ENCODE measurements at places on chromosomes 7 and 10.

- peaks cover 3% of the 10 kb centered on the region for H3K4me1 ChIP-seq
- H3K27ac ChIP-seq = peak overlapping the region; percentile 53
- no peaks in the 10 kb centered on the region for H3K36me3 ChIP-seq
- no peaks in the 10 kb centered on the region for H3K27me3 ChIP-seq
- H3K4me3 ChIP-seq = no peak overlapping the region
Measured at GRCh38 chr7:13742126-13742525, 247.3 kb downstream of the ETV1 start.

GRCh38 chr10:127579640-127580039 lies 30.5 kb downstream of the NPS start:
- DNase-seq = no peak
- H3K27ac ChIP-seq = no peak overlapping the region
- H3K4me3 ChIP-seq = no peak overlapping the region

DNA sequence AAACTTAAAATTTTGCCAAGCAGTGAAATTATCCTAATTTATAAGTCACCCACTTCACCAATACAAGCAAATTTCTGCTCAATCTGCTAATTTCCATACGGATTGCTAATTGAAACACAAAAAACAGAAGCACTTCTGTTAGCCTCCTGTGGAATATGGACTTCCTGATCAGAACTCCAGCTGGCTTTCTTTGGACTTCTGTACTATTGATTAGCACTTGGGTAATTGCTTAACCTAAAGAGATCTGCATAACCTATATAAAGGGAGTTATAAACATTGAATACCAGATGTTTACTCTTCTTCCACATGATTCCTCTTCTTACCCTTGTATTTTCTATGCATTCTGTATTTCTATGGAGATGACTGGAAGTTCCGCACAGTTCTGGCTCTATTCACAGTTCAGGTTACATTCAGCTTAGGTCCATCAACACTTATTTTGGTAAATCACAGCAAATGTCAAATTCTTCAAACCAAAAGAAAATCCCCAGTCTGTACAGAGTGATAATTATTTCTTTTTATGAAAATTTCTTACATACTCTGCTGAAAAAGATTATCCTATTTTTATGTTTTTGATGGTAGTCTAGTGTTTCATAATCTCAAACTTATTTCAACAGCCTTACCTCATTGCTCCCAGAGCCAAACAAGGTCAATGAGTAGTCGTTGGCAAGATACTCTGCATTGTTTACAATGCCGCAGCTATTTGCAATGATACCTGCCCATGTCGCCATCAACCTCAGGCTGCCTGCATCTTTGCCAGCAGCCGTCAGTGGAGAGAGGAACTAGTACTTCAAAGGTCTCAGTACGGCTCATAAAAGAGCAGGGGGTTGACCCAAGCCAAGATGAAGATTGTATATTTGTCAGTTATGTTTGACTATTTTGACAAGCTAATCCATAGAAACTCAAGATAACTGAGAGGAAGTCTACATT lies 225.6 kb downstream of the AHR start:
- peak overlapping the region; percentile 59 for H3K27ac ChIP-seq
- no peaks in the 10 kb centered on the region for H3K27me3 ChIP-seq
- DNase-seq = no peak
- H3K4me1 ChIP-seq = peaks cover 16% of the 10 kb centered on the region
- no peak overlapping the region for H3K4me3 ChIP-seq

GRCh38 chr10:24726626-24727025 lies 2.9 kb upstream of the ARHGAP21 start:
- no peak overlapping the region for H3K27ac ChIP-seq
- DNase-seq = no peak
- peaks cover 6% of the 10 kb centered on the region for H3K4me1 ChIP-seq

DNA sequence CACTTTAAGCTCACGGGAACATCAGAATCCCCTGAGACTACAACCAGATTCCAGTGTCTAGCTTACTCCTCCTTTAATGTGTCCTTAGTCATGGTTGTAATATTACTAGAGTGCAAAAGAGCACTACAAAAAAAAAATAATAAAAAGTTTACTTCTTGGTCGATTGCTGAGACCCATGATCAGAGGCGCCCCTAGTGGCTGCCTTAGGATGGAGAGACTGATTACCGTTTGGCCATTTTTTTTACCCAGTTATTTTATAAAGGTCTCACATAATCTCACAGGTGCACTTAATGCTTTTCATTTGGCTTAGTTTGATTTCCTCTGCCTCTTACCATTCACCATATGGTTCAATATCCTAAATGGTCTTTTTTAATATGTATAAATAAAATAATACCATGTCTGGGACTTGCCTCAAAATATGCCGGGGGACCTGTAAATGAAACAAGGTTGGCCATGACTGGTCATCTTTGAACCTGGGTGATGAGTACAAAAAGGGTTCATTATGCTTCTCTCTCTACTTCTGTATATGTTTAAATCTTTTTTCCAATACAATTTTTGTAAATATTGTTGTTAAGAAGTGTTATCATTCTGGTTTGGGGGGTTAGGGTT lies 331.5 kb upstream of the NFE2L3 start:
- no peak overlapping the region for H3K27ac ChIP-seq
- H3K4me1 ChIP-seq = no peaks in the 10 kb centered on the region
- peak; percentile 24 for DNase-seq
- no peaks in the 10 kb centered on the region for H3K36me3 ChIP-seq

GRCh38 chr7:2804227-2804763 lies 39.8 kb downstream of the GNA12 start:
- H3K27ac ChIP-seq = no peak overlapping the region
- H3K4me1 ChIP-seq = peaks cover 22% of the 10 kb centered on the region
- DNase-seq = no peak
- no peaks in the 10 kb centered on the region for H3K27me3 ChIP-seq

- DNase-seq = no peak
- H3K4me3 ChIP-seq = no peak overlapping the region
- no peak overlapping the region for H3K27ac ChIP-seq
- H3K36me3 ChIP-seq = peaks cover 18% of the 10 kb centered on the region
- H3K4me1 ChIP-seq = peaks cover 15% of the 10 kb centered on the region
Measured at GRCh38 chr10:49500412-49500811, 38.5 kb downstream of the ERCC6 start.

GRCh38 chr7:117874191-117874700 lies 1.0 kb upstream of the CTTNBP2 start:
- H3K4me3 ChIP-seq = no peak overlapping the region
- no peak overlapping the region for H3K27ac ChIP-seq
- H3K36me3 ChIP-seq = no peaks in the 10 kb centered on the region
- peaks cover 50% of the 10 kb centered on the region for H3K27me3 ChIP-seq
- DNase-seq = no peak
- peaks cover 3% of the 10 kb centered on the region for H3K4me1 ChIP-seq

GRCh38 chr10:60359066-60359465 lies 30.6 kb downstream of the ANK3 start:
- H3K4me1 ChIP-seq = peaks cover 3% of the 10 kb centered on the region
- H3K4me3 ChIP-seq = no peak overlapping the region
- no peaks in the 10 kb centered on the region for H3K36me3 ChIP-seq
- DNase-seq = no peak
- no peaks in the 10 kb centered on the region for H3K27me3 ChIP-seq

- no peaks in the 10 kb centered on the region for H3K4me1 ChIP-seq
- no peak overlapping the region for H3K27ac ChIP-seq
- H3K36me3 ChIP-seq = peaks cover 3% of the 10 kb centered on the region
- H3K27me3 ChIP-seq = no peaks in the 10 kb centered on the region
Measured at GRCh38 chr10:122492999-122493481, 31.7 kb downstream of the HTRA1 start.

DNA sequence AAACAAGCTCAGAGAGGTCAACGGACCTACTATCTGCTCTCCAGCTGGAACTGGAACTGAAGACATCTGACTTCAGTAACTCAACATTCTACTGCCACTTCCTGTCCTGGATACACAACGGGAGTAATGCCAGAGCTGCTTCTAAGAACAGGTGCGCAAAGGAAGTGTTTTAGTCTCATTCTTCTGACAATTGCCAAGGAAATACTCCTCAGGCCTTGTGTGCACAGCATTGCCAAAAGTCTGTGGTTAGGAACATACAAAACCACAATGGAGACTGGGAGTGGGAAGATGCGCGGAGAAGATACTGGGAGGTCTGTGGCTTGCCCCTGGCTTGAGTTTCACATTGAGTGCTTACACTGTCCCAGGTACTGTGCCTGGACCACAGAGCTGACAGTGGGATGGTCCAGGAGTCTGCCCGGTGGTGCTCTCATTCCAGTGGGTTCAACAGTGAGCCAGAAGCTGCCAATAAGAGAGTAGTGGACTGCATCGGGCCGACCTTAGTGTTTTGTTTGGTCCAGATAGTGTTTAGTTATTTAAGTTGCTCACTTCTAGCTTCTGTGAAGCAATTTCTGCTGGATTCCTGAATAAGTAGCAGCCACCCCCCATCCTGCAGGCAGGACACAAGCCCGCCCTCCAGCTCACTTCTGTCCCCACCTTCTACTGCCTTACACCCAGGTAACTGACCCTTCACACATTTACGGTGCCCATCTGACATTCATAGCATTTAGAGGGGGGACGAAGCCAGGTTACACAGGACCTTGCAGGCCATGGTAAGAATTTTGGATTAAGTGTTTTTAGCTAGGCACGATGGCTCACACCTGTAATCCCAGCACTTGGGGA lies 10.3 kb downstream of the TBL2 start:
- no peaks in the 10 kb centered on the region for H3K4me1 ChIP-seq
- no peak overlapping the region for H3K4me3 ChIP-seq
- DNase-seq = no peak
- H3K36me3 ChIP-seq = peaks cover 43% of the 10 kb centered on the region
- no peaks in the 10 kb centered on the region for H3K27me3 ChIP-seq

GRCh38 chr7:41652267-41652666 lies 50.6 kb downstream of the INHBA start:
- DNase-seq = no peak
- H3K4me3 ChIP-seq = no peak overlapping the region
- H3K27me3 ChIP-seq = no peaks in the 10 kb centered on the region
- 0 out of 2 replicates have a peak, but pooled peaks cover 4% of the 10 kb centered on the region for H3K4me1 ChIP-seq
- H3K36me3 ChIP-seq = no peaks in the 10 kb centered on the region

DNA sequence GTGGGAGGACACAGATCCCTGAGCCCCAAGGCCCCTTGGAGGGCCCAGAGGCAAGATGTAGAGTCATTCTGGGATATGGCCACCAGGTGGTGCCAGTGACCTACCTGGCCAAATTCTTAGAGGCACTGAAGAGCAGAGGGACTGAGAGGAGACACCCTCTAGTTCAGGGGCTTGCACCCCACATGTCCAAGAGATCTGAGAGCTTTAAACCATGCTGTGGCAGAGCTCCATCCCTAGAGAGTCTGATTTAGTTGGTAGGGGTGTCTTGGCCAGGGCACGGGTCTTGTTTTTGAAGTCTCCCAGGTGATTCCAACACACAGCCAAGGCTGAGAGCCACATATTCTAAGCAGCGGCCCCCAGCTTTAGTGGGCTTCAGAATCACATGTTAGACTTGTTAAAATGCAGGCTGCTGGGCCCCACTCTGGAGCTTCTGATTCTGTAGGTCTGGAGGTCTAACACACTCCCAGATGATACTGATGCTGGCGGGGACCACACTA lies 52.5 kb downstream of the PRF1 start:
- no peak overlapping the region for H3K4me3 ChIP-seq
- H3K27ac ChIP-seq = no peak overlapping the region
- no peaks in the 10 kb centered on the region for H3K36me3 ChIP-seq
- H3K27me3 ChIP-seq = no peaks in the 10 kb centered on the region
- peaks cover 3% of the 10 kb centered on the region for H3K4me1 ChIP-seq
- peak; percentile 88 for DNase-seq

GRCh38 chr10:120400601-120401000 lies 56.4 kb upstream of the PLPP4 start:
- H3K36me3 ChIP-seq = no peaks in the 10 kb centered on the region
- no peaks in the 10 kb centered on the region for H3K4me1 ChIP-seq
- no peak for DNase-seq
- H3K4me3 ChIP-seq = no peak overlapping the region
- H3K27ac ChIP-seq = no peak overlapping the region

DNA sequence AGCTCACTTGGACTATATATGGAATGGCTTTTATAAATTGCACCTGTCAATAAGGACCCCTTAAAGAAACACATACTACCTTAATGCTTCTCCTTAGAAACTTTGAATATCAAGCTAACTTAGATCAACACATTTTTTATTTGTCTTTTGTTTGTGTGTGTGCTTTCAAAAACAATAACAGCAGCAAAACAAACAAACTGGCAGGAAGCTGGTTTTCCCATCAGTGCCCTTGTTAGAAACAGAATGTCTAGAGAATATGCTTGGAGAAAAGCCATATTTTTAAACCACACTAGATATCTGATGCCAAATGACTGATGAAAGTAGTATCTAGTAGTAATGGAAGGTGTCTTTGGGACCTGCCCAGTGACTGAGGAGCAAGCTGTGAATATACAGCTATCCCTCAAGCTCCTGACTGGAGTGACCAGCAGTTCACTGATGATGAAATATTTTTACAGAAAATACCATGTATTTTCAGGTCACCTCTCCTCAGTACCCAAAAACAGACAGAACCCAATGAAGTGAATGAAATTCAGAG lies 1.0 kb downstream of the PDE1C start:
- H3K27ac ChIP-seq = no peak overlapping the region
- no peaks in the 10 kb centered on the region for H3K4me1 ChIP-seq

- H3K4me1 ChIP-seq = no peaks in the 10 kb centered on the region
- no peak for DNase-seq
- no peaks in the 10 kb centered on the region for H3K36me3 ChIP-seq
- H3K27ac ChIP-seq = no peak overlapping the region
Measured at GRCh38 chr7:95526128-95526738, 40.5 kb downstream of the ASB4 start.

GRCh38 chr10:125214283-125214570 lies 53.9 kb upstream of the CTBP2 start:
- H3K4me3 ChIP-seq = no peak overlapping the region
- DNase-seq = no peak
- no peaks in the 10 kb centered on the region for H3K27me3 ChIP-seq
- H3K4me1 ChIP-seq = no peaks in the 10 kb centered on the region
- H3K36me3 ChIP-seq = no peaks in the 10 kb centered on the region

DNA sequence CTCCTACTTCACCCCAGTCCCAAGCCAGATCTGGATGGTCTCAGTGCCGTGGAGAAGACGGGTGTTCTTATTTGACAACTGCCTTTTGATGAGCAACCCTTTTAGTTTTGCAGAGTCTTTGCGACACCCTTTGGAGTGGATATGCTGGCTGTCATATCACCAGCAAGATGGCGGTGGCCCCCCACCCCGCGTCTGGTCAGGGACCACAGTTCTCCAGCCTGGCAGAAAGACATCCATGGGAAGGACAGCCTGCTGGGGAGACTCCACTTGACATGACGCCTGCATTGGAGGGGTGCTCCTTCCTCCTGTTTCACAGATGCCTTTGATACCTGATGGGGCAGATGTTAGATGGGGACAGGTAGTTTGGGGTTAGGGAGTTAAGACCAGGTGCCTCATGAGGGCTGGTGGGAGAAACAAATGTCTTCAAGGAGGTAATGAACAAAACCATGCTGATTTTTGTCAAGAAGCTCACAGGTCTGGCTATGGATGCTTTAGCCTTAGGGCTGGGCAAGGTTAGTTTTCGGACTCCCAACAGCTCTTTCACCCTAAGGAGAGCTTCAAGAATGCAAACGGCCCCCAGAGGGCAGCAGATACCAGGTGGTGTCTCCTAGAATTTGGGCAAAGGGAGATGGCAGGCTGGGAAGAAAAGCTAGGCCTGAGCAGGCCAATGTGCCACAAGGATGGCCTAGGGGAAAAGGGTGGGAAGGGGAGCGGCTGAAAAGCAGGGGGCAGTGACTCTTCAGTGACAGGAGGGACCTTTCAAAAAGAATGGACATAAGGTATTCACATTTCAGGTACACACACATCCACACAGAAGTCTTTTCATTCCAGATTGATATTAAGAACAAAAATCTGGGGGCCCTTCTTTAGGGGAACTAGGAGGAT lies 95.2 kb downstream of the CLEC2L start:
- DNase-seq = peak; percentile 48
- H3K4me3 ChIP-seq = no peak overlapping the region
- no peaks in the 10 kb centered on the region for H3K27me3 ChIP-seq
- H3K4me1 ChIP-seq = no peaks in the 10 kb centered on the region
- H3K27ac ChIP-seq = no peak overlapping the region

Measured in SK-N-SH (cell line).